NCI-H1105 treated with DMSO at 0.1 percent for 48 hours (cell line): ENCODE measurements at places on chromosomes 7 and 10.

DNA sequence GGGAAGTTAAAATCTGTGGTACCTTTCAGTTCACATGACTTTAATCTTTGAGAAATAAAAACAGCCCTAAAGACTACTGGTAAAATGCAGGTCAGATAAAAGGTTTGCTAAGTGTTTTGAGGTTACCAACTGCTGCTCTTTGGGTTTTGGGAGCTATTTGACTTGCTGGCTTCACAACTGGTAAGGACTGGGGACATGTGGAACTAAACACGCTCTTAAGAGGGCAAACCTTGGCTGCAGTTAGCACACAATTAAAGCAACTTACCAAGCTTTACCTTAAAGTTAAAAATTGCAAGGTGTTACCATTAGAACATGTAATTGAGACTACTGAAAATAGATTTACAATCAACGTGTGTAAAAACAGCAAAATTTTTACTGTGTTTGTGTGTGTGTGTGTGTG lies 220.2 kb downstream of the PHF14 start:
- no peak for DNase-seq

GRCh38 chr10:11162828-11163599 lies 145.3 kb downstream of the CELF2 start:
- no peak for DNase-seq

DNA sequence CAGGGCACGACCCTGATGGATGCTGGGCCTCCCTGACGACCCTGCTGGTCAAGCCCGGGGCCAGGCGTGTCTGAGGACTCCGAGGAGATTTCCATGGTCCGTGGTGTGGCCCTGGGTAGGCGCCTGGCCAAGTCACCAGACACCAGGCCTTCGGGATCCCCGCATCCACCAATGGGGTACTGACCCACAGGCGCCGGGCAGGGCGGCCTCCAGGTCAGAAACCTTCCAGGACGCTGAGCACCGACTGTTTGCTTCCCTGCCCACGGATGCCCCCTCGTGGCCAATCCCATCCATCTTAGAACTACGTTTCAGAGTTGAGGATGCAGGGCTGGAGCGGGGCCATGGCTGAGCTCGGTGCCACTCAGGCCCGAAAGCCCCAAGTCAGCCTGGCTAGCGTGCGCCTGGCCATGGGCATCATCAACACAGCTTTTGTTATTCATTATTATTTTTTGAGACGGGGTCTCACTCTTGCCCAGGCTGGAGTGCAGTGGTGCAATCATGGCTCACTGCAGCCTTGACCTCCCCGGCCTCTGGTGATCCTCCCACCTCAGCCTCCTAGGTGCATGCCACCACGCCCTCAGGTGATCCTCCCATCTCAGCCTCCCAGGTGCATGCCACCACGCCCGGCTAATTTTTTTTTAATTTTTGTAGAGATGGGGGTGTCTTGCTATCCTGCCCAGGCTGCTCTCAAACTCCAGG lies 7.1 kb upstream of the AMZ1 start:
- peak; percentile 8 for DNase-seq

DNA sequence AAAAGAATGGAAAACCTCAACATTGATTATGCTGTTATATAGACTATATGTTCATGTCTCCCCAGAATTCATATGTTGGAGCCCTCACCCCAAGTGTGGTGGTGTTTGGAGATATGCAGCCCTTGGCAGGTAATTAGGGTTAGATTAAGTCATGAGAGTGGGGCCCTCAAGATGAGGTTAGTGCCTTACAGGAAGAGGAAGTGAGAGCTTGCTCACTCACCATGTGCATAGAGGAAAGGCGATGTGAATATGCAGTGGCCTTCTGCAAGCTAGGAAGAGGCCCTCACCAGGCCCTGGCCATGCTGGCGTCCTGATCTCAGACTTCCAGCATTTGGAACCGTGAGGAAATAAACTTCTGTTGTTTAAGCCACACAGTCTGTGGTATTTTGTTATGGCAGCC lies 14.8 kb downstream of the ZNF33A start:
- DNase-seq, result no peak

- DNase-seq, result no peak
These were observed 40.9 kb downstream of the NAMPT start for GRCh38 chr7:106243893-106244292.

DNA sequence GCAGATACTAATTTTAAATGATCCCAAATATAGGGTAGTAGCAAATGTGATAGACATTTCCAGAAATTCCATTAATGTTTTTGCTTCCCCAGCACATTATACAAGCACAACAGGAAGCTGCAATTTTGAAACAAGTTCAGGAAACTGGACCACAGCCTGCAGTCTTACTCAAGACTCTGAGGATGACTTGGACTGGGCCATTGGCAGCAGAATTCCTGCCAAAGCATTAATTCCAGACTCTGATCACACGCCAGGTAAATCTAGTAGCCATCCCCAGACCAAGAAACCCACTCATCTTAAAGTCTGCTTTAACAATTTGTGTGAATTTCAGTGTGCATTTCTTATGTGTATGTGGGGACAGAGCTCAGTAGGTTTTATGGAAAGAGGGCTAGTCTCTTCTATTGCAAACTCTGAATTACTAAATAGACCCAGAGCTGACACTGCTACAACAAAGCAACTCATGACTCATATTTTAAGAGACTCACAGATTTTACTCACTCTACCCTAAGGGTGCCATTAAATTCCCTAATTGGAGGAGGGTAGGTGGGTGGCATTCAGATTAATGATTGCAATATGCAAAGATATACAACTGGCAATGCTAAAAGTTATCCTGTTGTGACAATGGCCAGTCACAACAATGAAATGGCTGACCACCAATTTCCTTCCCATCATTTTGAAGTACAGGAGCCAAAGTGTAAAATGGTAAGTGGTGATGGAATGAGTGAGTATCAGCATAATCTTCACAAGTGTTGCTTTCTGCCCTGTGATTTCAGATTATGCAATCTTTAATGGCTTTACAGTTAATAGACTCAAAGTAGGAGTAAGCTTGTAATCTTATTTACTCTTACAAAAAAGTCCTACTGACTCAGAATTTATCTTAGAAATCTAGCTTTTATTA lies 317.6 kb upstream of the PLXDC2 start:
- no peak for DNase-seq

- DNase-seq, result no peak
These were observed 797.2 kb downstream of the TNS3 start for GRCh38 chr7:46784732-46785131.
